NCI-H1417 (cell line): ENCODE measurements at places on chromosomes 2 and 18.

- DNase-seq, result no peak
Observed at GRCh38 chr2:142756430-142756829, 121.0 kb upstream of the KYNU start.

GRCh38 chr2:144358374-144358964 lies 161.4 kb downstream of the ZEB2 start:
- DNase-seq, result no peak

DNA sequence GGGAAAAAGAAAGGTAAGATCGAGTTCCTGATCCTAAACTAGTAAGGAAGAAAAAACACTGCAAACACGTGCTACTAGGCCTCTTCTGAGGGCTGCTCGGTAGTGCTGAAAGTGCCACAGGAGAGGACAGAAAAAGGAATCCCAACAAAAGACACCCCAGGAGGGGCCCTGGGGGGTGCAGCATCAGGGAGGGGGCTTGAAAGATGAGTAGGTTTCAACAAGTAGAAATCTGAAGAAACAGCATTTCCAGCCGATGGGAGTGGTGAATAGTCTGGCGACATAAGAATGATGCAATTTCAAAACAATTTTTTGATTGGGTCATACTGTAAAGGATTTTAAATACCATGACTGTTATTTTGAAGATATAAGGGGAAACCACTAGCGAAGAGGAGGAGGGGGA lies 98.6 kb downstream of the NOL10 start:
- DNase-seq, result no peak

- DNase-seq, result no peak
Observed at GRCh38 chr2:136658201-136658600, 107.1 kb upstream of the THSD7B start.

DNA sequence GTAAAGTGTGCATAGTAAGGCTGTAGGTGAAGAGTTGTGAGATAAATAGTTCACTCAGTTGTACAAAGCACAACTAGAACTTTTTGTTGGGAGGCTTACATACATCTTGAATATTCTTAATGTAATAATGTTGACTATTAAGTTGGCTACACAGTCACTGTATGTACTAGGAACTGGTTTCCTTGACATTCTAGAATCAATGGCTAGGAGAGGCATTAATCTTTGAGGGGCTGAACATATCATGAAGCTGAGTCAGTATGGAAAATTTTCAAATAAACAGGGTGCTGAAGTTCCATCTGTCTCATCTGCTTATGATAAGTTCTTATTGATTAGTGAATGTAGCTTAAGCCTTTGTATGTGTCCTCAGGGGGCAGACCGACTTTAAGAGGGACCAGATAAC lies 23.4 kb downstream of the METTL21A start:
- no peak for DNase-seq

DNA sequence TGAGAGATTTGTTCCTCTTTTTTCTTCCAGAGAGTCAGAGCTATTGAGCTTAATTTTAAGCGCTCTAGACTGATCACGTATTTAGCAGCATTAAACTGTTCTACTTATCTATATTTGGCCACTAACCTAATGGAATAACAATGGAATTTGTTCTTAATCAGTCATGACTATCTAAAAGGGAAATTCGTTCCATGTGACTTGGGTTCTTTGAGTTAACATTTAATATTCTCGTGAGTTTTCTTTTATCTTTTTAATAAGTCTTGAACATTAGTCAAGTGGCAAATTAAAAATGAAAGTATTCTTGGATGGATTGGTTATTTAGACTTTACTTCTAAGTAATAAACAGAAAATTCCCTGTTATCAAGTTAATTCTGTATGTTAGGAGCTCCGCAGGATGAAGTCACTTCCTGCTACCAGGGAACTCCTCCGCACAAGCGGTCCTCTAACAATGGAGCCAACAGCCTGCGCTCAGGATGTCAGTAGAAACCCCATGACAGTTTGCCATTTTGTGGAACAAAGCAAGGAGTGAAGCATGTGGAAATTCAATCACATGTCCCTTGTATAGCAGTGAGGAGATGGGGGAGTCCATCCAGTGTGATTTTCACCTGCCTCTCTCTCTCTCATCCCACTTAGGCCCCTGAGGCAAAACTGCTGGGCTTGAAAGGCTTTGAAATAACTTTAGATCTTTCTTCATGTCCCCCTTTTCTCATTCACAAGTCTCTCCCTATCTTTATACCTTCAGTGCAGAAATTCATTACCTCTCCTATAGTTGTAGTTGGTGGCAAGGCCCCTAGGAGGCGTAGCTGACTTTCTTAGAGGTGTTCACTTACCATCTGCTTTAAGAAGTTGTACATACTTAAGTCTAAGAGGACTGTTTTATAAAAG lies 138.1 kb downstream of the WDR7 start:
- no peak for DNase-seq

GRCh38 chr2:3009483-3009882 lies 368.1 kb downstream of the EIPR1 start:
- DNase-seq, result no peak

GRCh38 chr18:51811883-51812282 lies 528.1 kb upstream of the DCC start:
- no peak for DNase-seq

DNA sequence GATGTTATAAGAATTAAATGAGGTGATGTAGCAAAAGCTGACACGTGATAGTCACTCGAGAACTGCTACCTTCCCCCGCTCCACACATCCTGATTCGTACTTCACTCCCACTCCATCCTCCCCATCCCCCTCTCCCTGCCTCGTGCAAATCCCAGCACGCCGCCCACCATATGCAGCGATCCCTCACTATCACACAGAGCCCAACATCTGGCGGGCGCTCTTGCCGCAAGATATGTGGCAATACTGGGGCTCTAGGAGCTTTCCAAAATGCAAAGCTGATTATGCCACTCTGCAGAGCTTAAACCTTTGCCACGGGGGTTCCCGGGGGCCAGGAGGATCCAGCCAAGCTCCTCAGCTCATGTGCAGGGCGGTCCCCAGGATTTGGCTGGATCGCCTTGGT lies 37.4 kb downstream of the DNMT3A start:
- DNase-seq, result no peak
